KG1 (cell line): ENCODE measurements at places on chromosomes 1 and 21.

GRCh38 chr1:34970220-34970735, 14.9 kb downstream of the TMEM35B start:
- DNase-seq, result no peak

DNA sequence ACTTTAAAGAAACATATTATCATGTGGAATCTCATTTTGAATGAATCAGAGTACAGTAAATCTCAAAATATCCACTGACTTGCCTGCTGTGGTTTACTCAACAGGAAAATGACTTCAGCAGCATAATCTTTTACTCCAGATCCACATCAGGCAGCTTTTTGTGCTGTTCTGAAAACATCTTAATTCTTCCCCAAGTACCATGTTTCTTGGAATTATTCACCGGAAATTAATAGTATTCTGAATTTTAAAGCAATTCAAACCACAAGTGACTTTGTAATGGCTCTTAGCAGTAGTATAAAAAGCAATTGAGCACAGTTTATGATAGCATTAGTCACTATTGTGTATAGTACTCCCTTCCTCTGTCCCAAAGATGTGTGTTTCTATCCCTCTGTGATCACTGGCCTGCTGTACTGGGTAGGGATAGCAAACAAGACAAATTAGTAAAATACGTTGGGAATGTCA, 64.2 kb upstream of the ERRFI1 start:
- no peak for DNase-seq

DNA sequence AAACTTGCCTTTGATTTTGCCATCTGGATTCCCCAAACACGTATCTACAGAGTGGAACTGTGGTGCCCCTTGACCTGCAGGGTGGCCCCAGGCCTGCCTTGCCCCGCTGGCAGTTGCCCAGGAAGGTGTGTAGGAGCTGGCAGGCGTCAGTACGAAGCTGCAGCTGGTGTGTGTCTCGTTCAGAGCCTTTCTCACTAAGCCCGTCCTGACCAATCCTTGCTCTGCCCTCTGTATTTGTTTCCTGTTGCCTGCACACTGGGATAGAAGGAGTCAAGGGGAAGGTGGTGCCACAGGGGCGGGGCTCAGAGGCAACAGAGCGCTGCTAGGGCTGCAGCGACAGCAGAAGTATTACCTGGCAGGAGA, 5.2 kb upstream of the VSIG8 start:
- no peak for DNase-seq

DNA sequence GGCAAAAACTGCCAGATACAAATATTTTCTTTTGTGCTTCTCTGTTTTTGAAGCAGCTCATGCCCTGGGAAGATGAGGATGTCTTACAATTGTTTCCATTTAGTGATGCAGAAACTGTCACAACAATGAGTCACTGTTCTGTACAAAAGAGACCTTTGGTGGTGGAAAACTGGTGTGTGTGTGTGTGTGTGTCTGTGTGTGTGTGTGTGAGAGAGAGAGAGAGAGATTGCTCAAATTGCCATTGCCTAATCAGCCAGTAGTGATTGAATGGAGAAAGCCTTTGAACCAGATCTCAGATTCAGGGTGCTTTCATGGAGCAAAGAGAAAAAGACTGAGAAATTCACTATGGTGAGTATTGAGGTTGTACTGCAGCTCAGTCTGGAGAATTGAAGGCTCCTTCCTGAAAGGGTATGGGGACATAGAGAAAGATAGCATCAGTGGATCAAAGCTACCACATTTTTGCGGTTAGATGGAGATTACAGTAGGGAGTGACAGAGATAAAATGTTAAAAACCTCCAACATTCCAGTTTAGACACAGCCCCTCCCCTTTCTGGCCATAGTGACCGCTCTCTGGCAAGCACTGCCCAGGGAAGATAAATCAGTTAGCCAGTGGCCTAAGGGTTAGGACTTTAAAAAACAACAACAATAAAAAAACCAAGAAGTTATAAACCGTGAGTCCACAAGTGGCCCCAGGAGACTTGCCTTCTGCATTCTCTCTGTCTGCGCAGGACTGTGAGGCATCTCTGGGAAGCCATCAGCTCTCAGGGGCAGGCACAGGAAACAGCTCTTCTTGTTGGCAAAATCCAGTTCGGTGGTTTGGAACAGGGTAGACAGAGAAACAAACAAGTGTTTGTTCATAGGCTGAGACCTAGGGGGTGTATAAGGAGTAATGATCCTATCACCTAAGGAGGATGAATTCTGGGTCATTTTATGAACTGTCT, 406.5 kb downstream of the DUSP10 start:
- no peak for DNase-seq

- no peak for DNase-seq
Measured at GRCh38 chr1:202134645-202135172, 9.8 kb downstream of the ARL8A start.

GRCh38 chr1:10170239-10170574, 40.2 kb upstream of the KIF1B start:
- DNase-seq, result no peak

DNA sequence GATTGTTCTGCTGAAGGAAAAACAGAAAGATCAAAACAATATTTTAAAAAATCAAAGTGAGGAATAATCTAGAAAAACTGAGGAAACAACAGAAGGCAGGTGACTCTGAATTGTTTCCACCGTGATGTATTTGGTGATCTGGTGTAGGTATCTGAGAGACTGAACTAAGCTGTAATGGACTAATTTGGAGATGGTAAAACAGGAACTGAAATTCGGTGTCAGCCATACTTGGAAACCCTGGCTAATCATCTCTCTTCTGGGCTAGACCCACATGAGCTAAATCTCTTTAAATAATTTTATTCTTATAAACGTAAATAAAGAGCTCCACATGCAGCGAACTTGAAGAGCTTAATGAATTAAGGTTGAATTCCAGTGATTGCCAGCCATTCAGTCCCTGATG, 1226.1 kb downstream of the NCAM2 start:
- no peak for DNase-seq

GRCh38 chr1:34037856-34038255, 127.2 kb downstream of the CSMD2 start:
- no peak for DNase-seq

DNA sequence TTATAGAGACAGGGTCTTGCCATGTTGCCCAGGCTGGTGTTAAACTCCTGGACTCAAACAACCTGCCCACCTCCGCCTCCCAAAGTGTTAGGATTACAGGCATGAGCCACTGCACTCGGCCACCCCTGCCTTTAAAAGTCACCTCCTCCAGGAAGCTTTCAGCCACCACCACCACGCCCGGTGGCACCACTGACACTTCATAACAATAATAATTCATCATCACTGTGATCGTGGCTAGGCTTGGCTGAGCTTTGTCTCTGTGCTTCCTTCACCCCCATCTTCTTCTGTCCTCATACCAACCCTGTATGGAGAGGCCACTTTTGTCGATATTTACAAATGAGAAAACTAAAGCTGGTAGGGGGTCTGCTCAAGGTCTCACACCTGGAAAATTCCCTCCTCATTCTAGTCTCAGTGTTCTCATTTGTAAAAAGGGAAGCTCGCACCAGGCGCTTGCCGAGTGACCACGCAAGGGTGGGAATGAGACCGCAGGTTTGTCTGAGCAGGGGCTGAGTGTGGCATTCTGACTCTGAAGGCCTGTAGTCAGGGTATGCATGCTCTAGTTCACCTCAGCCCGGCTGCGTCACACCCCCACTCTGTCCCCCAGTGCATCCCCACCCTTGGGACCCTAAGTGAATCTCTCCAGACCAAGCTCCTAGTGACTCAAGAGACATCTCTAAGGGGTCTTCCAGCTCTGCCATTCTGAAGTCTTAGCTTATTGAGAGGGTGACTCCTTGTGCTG, 12.9 kb upstream of the EPHA2 start:
- no peak for DNase-seq

DNA sequence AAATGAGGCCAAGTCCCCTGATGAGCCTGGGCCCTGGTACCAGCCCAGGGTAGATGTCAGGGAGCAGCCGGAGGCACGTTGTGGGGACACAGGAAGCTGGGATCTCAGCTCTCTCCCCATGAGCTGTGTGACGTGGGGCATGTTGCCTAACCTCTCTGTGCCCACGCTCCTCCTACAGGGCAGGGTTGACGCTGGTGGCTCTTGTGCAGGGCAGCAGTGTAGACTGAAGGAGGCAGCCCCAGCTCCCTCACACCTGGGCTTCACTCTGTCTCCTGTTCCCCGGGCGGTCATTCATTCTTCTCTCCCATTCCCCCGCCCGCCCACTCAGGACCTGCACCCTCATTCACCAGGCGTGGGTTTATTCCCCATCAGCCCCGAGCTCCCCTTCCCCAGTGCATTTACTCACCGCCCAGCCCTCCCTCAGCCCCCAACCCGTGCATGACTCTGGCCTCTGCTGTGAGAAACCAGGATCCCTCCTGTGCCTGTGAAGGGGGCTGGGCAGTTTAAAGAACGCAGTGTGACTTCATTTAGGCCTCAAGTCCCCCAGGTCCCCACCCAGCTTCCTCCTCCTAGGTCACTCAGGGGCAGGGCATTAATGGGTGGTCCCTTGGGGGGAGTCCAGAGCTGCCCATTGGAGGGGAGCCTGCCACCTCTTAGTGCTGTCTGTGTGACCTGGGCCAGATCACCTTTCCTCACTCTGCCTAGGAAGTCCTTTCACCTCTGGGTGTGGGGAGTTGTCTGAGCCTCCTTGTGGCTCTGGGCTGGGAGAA, 285.7 kb downstream of the PTPRU start:
- DNase-seq, result no peak

DNA sequence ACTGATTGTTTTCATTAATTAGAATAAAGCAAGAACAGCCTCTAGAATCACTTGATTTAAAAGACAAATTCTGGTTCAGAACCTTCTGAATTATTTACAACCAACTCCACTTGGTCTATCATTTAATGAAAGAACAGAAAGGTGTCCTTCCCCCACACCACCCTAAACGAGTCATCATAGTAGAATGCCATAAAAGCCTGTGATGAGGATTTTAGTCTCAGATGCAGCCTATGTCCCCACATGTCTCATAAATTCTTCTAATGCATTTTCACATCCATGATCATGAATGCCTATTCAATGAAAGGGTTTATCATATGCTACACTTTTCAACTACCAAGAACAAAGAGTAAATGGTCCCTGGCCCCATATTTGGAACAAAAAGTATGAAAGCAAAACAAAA, 508.1 kb downstream of the DPYD start:
- DNase-seq, result no peak

- DNase-seq, result no peak
Measured at GRCh38 chr1:177216587-177217202, 45.9 kb downstream of the BRINP2 start.

GRCh38 chr21:26982767-26983166, 15.9 kb upstream of the ADAMTS5 start:
- no peak for DNase-seq

GRCh38 chr21:45821315-45821962, 160.1 kb upstream of the COL6A1 start:
- DNase-seq, result no peak

DNA sequence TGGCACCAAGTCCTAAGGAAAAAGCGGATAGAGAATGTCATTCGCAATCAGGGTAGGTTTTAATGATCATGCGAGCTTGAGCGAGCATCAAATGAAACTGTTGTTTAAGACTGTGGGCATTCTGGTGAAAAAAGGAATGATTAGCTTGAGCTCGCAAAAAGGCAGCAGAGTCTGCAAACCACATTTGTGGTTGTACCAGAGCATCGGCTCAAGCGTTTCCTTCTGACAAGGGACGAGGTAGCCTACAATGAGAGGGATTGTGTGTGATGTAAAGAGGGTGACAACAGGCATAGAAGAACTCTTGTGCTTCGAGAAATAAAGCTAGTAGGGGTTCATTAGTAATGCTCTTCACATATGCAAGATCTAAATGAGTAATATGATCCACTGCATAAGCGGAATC, 11.1 kb upstream of the CD48 start:
- DNase-seq, result no peak

DNA sequence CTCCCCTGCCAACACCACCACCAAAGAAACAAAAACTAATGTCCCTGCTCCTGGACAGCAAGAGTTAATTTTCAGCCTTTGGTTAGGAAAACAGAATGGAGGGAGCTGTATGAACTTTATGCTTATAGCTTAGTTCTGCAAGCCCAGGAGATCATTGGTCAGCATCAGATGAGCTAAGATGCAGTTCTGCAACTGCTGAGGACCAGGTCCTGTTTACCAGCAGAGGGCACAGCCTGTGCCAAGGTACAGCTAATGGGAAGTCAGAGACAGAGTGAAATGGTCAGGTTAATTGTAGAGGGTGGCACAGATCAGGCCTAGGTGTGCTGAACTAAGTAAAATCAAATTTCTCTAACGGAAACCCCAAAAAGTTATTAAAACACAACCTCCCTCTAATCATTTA, 161.3 kb downstream of the ROR1 start:
- DNase-seq, result no peak

- peak; percentile 39 for DNase-seq
Measured at GRCh38 chr1:58162952-58163550, 383.5 kb downstream of the OMA1 start.

DNA sequence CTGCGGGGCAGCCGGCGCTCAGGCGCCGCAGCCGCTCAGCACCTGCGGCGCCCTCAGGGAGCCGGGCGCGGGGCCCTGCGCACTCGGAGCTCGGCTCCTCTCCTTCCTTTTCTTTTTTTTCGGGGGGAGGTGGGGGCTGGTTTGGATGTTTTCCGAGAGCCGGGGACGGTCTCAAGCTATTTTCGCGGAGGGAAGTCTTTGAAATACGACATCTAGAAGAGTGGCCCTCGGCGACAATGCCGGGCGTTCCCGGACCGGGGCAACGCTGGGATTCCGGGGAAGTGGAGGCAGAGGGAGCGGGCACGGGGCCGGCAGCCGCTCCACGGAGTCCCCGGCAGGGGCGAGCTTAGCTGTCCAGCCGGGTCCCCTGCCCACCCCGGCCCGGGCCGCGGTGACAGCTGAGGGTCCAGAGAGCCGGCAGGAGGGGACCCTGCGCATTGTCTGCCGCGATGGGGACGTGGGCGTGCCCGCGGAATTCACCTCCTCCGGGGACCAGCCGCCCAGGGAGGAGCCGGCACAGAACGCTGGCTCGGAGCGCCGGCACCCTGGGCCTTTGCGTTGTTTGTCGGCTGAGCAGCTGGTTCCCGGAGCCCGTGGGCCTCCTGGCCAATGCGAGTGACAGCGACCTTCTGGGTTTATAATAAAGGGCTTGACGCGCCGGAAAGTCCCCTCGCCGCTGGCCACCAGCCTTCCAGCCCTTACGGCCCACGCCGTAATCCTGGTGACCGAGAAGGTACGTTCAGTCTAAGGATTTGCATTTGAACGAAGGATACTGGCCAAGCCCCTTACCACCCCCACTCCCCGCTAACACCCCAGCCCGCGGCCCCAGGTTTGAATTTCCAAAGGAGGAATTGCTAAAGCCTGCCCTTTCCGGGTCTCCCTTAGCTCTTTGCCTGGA, 582 bp downstream of the SLC37A1 start:
- DNase-seq, result no peak

GRCh38 chr1:91763252-91763651, 122.7 kb downstream of the TGFBR3 start:
- DNase-seq, result no peak

- DNase-seq, result no peak
Measured at GRCh38 chr1:50347933-50348332, 75.3 kb downstream of the DMRTA2 start.

- no peak for DNase-seq
Measured at GRCh38 chr1:188778578-188778977, 1699.1 kb downstream of the BRINP3 start.
